Camera-type eye (tissue), 1 donor: ENCODE measurements at places on chromosomes 5 and 9. TPM values are rescaled to one million over a fixed set of nuclear protein-coding genes. Genes with fewer than 3 reads are reported as not detected.

Gene PCDHB2
- 8.3 TPM for total RNA-seq

Gene SPINK7
- total RNA-seq = not detected

Gene PCDHGB4
- total RNA-seq = 20.7 TPM

Gene LCN2
- total RNA-seq = 21.4 TPM

Gene PTBP3
- total RNA-seq = 44.8 TPM

Gene PTTG1
- 23.8 TPM for total RNA-seq

Gene C5orf58
- not detected for total RNA-seq

Gene ZNF618
- total RNA-seq = 29.5 TPM

Gene PTGS1
- 3.2 TPM for total RNA-seq

Gene ZCCHC10
- total RNA-seq = 21.2 TPM

Gene ACSL6
- 73.4 TPM for total RNA-seq

Gene SOWAHA
- total RNA-seq = 2.3 TPM

Gene CYSRT1
- 0.60 TPM for total RNA-seq

Gene ZNF462
- 85.9 TPM for total RNA-seq

Gene MAT2B
- 85.3 TPM for total RNA-seq

Gene TYRP1
- 326 TPM for total RNA-seq

Gene ANKRD20A1
- 7.1 TPM for total RNA-seq

Gene TRIM14
- 4.4 TPM for total RNA-seq

Gene HK3
- 1.9 TPM for total RNA-seq

Gene GNA14
- 4.3 TPM for total RNA-seq

Gene IL33
- 25.2 TPM for total RNA-seq

Gene ZNF300
- total RNA-seq = 39.5 TPM

Gene ANKRD34B
- not detected for total RNA-seq

Gene GFPT2
- 17.5 TPM for total RNA-seq

Gene LECT2
- not detected for total RNA-seq

Gene GAPT
- 0.77 TPM for total RNA-seq

Gene CEL
- total RNA-seq = 0.77 TPM

Gene CAAP1
- total RNA-seq = 26.6 TPM

Gene DRD1
- total RNA-seq = 6.8 TPM

Gene WDR38
- total RNA-seq = not detected

Gene PCDHAC2
- 39.0 TPM for total RNA-seq

Gene PRDM9
- total RNA-seq = not detected

Gene C9orf152
- 0.38 TPM for total RNA-seq

Gene C5
- 10.0 TPM for total RNA-seq

Gene UBTD2
- 64.2 TPM for total RNA-seq

Gene MAMDC2
- total RNA-seq = 20.3 TPM

Gene MYMK
- total RNA-seq = 2.1 TPM

Gene SLC6A18
- total RNA-seq = not detected

Gene NME5
- total RNA-seq = 5.6 TPM

Gene SGCD
- total RNA-seq = 46.4 TPM

Gene CCNO
- total RNA-seq = 0.27 TPM

Gene TPM2
- total RNA-seq = 288 TPM

Gene BHMT
- total RNA-seq = 9.3 TPM

Gene GOLM1
- 97.9 TPM for total RNA-seq

Gene PALM2AKAP2
- 40.9 TPM for total RNA-seq

Gene PCDHA12
- 5.1 TPM for total RNA-seq

Gene AK8
- 2.1 TPM for total RNA-seq

Gene NUTM2G
- not detected for total RNA-seq

Gene RBM27
- total RNA-seq = 45.7 TPM

Gene SPATA31E1
- not detected for total RNA-seq

Gene RANBP17
- 62.1 TPM for total RNA-seq

Gene PLPP7
- 15.3 TPM for total RNA-seq

Gene TSSK1B
- total RNA-seq = 0.38 TPM

Gene ANKRD33B
- total RNA-seq = 138 TPM

Gene GFI1B
- total RNA-seq = 1.4 TPM
